ENCODE measurements at places on chromosomes 2 and 18.

GRCh38 chr2:127105656-127106456 lies 1.1 kb downstream of the BIN1 start:
- DNase-seq: peak; percentile 66

DNA sequence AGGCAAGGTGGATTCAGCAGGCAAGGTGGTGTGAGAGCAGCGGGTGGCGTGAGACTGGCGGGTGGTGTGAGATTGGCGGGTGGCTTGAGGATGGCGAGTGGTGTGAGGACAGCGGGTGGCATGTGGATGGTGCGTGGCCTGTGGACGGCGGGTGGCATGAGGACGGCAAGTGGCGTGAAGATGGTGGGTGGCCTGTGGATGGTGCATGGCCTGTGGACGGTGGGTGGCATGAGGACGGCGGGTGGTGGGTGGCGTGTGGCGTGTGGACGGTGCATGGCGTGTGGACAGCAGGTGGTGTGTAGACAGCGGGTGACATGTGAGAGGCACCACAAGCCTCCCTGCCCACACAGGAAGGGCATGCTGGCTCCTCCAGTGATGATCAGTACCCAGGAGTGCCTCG lies 186.9 kb upstream of the SALL3 start:
- no peak for DNase-seq

GRCh38 chr2:182446087-182446486 lies 19.3 kb upstream of the PDE1A start:
- DNase-seq: no peak

DNA sequence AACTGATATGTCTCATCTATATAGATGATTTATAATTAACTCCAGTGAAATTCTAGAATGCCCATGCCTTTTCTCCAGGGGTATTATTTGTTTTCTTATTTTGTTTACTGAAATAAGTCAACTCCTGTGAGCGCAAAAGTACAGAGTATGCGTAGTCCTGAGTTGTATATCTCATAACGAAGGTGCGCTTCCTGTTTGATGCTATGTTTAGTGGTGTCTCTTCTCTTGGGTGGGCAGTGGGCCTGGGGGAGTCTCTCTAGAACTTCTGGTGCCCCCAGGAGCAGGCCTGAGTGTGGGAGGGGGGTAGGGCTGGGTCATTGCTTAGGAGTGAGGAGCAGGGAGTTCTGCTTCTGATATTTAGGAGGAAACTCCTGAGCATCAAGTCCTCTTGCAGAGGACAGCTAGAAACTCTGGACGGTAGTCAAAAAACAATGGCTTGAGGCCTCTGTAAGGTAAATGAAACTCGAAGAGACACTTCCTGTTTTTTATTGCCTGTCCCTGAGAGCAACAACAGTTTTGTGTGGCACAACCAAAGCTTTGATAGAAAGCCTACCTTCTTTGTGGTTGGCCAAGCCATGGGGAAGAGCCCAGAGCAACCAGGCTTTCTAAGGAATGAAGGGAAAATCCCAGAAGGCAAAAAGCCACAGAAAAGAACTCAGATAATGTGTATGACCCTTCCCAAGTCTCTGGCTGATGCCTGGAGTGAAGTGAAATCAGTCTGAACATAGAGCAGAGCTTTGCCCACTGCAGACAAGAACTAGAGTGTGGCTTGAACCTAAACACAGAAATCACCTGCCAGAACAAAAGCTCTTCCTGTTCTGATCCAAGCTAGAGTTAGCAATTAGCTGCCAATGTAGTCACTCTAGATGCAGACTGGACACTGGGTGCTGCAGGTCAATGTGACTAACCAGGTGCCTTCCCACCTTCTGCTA lies 8.5 kb upstream of the SP140L start:
- DNase-seq: no peak

- DNase-seq: no peak
Observed at GRCh38 chr2:30310955-30311354, 79.6 kb downstream of the LBH start.

DNA sequence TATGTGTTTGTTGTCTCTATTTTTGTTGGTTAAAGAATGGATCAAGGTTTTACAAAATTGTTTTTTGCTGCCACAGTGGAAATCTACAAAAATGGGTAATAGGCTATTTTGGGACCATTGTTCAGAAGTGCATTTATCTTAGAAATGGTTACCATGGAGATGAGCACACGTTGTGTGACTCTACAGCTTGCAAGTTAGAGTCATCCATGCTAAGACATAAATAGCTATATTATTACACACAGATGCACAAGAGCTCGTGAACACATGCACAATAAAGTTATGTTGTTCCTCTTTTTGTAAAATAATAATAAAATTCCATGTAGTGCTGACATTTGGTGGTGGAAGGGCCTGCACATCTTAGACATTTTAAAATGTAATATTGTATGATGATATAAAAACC lies 15.5 kb upstream of the DUSP19 start:
- no peak for DNase-seq

GRCh38 chr2:176566961-176567360 lies 297.7 kb downstream of the MTX2 start:
- no peak for DNase-seq

GRCh38 chr2:190380962-190381412 lies 27.2 kb upstream of the MFSD6 start:
- DNase-seq: no peak

DNA sequence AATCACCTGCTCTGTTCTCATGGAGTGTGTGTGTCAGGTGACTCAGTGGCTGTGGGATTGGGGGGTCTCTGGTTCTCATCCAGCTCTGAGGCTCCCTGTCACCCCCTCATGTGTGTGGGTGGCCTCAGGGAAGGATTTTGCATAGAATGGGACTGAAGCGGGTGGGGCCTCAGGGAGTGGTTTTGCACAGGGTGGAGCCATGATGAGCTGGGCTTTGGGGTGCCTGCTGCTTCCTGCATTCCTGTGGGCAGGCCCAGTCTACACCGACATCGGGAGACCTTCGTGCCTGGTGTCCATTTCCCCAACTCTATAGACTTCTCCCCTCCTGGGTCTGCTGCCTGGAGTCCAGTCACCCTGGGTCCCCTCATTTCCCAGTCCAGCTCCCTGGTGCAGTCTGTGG lies 59.7 kb downstream of the VAPA start:
- DNase-seq: no peak

- no peak for DNase-seq
Observed at GRCh38 chr2:67260343-67261277, 136.5 kb upstream of the ETAA1 start.

GRCh38 chr2:28557389-28558131 lies 61.7 kb downstream of the PLB1 start:
- no peak for DNase-seq

GRCh38 chr2:239846789-239847676 lies 178.1 kb downstream of the NDUFA10 start:
- DNase-seq: no peak

DNA sequence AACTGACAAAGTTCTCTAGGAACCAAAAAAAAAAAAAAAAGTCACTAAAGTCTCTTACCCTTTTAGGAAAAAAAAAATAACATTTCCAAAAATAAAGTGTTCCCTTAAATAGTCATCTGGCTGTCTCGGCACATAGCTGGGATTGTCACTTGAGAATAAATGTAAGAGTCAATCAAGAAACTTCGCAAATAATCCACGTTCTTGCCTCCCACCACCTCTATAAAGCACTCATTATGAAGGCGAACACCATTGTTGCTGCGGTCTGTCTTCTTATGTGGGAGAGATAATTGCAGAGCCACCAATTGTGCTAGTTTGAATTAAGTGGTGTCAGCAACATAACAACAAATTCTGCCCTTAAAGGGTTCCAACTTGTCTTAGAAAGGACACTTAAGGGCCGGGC lies 163.7 kb downstream of the FBXO15 start:
- no peak for DNase-seq

GRCh38 chr2:239825705-239825979 lies 199.5 kb downstream of the NDUFA10 start:
- DNase-seq: no peak

- peak; percentile 12 for DNase-seq
Observed at GRCh38 chr2:10196948-10197696, 74.6 kb downstream of the RRM2 start.

GRCh38 chr2:222304737-222305515 lies 6.1 kb upstream of the PAX3 start:
- no peak for DNase-seq

GRCh38 chr2:175999283-175999819 lies 2.7 kb downstream of the LNPK start:
- no peak for DNase-seq

DNA sequence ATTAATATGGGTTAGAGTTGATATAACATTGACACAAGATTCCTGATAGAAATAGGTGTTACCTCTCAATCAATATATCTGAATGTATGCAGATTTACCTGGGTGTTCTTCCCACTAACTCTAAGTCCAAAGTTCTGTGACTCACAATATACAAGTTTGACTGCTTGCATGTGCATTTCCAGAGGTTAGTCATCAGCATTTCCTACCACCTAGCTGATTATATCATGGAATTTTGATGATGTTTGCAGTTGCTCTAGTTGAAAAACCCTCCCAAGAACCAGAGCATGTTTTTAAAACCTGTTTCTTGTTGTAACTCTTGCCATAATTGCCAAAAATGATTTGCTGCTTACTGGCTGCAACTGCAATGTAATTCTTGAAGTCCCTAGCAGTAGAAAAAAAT lies 15.0 kb upstream of the DSG1 start:
- no peak for DNase-seq

DNA sequence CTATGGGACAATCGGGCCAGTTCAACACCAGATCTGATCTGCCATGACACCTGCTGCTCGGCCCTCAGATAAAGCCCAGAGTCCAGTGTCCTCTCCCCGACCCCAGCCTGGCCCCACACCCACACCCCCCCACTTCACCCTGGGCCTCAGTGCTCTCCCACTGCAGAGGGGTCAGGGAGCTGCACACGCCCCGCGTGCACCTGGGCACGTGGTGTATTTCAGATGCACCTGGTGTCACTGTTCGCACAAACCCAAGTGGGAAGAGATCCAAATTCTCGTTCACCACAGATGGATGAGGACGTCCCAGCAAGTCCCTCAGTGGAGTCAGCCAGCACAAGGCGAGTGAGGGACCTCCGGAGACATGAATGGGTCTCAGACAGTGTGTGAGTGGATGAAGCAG lies 161.3 kb downstream of the RTP5 start:
- no peak for DNase-seq

GRCh38 chr2:206217743-206218142 lies 56.7 kb upstream of the ZDBF2 start:
- DNase-seq: no peak

DNA sequence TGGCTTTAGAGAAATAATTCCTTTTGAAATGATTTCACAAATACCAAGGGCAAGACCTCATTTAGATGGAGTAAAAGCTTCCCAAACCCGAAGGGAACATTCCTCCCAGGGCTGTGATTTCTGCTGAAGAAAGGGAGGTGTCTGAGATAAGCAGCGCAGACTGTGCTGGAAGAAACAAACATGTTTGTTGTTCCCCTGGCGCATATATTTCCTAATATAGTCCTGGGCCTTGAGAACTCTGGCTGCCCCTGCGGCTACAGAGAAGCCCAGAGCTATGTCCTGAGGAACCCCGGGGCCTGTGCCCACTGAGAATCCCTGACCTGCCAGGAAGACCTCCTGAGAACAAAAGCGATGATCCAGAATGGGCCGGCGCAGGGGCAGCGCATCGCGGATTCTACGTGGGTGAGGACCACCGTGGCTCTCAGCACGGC lies 372.6 kb upstream of the NT5C1B start:
- DNase-seq: no peak

DNA sequence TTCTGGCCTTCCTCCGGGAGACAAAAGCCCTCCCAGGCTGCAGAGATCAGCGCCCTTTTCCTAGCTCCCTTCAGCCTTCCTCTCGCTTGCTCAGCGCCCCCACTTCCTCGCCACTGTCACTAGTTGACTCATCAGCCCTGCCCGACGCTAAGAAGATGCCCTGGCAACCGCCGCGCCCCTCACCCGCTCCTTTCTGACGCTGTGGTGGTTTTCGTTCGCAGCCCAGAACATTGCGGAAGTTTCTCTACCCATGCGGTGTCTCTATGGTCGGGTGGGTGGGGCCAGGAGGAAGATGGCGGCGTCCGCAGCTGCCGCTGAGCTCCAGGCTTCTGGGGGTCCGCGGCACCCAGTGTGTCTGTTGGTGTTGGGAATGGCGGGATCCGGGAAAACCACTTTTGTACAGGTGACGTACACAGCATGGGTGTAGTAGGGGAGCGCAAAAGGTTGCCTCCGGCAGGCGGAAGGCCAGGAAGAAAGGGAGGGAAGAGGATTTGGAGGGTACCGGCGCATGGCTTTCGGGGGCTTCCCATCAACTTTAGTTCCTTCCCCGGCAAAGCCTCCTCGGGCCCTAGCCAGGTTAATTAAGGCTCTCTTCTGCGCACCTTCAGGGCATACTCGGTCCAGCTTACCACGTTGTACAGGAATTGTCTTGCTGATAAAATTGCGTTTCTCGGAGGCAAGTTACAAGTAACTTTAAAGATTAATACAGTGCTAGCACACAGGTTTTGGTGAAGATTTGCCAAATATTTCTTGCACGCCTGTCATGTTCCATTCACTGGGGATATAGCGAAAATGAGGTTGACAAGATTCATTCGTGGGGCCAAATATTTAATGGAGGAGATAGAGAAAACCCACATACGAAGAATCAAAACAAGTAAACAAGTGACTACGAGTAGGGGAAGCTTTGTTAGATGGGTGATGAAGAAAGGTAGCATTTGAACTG lies at the start of the genes CCDC121 and GPN1:
CCDC121 (minus strand) TSS at position 246 of the 943 bp plus-strand sequence. CDS start 1,213 bp downstream, outside the sequence.
GPN1 (plus strand) TSS at position 284 of the 943 bp plus-strand sequence; CDS start at position 293, 9 bp downstream.
- DNase-seq: peak; percentile 92

- no peak for DNase-seq
Observed at GRCh38 chr2:129882476-129882875, 97.0 kb upstream of the RAB6C start.

DNA sequence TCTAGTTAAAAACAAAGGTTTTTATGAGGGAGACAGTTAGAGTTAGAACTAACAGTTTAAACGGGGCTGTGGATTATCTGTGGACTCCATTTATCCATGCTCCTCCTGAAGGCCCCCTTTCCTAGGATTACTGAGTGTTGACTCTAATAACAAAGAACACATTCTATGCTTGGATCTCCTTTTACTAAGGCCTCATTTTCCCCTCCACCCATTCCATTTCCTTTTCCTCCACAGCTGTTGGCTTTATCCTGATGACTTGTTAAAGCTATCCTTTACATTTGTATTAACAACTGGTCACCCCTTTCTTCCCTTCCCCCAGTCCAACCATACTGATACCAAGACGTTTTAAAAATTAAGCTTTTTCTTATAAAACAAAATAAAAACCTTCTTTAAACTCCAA lies 220.6 kb downstream of the SRBD1 start:
- no peak for DNase-seq

DNA sequence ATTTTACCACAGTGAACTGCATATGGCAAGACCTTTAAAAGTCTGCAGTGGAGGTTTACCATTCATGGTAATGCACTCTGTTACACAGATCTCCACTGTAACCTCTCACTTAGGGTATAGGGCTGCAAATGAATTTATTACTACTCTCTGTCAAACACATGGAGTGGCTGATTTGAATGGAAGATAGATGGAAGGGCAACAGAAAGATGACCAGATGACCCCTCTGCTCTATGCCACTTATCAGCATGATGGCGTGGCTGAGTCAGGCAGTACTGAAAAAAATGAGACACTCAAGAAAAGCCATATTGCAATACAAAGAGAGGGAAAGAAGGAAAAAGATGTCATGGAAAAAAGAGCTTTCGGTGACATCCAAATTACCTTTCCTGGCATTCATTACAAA lies 72.3 kb downstream of the ABCA12 start:
- no peak for DNase-seq

GRCh38 chr2:144128130-144128746 lies 391.7 kb downstream of the ZEB2 start:
- no peak for DNase-seq

Data from caudate nucleus (tissue), 63 donors.